CD4-positive, alpha-beta T cell treated with Interferon alpha-2 for 1 hour (primary cell): ENCODE measurements at places on chromosomes 2 and 18.

- no peak for DNase-seq
These were observed 138.8 kb downstream of the TRIB2 start for GRCh38 chr2:12855508-12855907.

- peak; percentile 47 for DNase-seq
These were observed 212.6 kb downstream of the TNS1 start for GRCh38 chr2:217790195-217790594.

GRCh38 chr2:113840518-113840917 lies 49.4 kb upstream of the ACTR3 start:
- DNase-seq = no peak

DNA sequence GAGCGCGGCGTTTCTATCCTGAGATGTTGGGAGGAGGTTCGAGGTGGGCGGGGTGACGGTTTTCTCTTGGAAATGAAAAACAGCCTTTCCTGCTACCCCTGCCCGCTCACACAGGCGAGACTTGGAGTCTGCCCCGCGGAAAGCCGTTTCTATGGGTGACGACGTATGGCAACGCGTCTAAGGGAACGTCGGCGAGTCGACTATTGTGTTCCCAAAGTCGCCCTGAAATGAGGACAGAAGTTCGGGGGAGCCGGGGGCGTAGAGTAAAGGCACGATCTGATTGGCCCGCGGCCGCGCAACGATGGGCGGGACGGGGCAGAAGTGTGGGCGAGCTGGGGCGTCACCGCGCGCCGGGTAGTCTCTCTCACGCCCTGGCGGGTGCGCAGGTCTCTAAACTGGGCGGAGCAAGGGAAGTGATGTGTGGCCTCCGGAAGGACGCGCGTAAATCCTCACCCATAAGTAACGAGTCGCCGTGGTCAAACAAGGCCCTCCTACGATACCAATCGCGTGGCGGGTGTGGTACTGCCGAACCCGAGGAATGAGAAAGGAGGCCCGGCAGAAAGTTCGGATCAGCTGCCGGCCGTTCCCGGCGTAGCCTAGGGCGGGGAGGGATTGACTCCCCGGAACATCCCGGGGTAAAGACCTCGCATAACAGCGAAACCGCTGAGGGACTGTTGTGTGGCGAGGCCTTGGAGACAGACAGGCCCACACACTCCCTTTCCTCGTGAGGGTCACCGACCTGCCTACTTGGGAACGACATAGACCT lies 89.6 kb downstream of the FAM161A start:
- peak; percentile 98 for DNase-seq

DNA sequence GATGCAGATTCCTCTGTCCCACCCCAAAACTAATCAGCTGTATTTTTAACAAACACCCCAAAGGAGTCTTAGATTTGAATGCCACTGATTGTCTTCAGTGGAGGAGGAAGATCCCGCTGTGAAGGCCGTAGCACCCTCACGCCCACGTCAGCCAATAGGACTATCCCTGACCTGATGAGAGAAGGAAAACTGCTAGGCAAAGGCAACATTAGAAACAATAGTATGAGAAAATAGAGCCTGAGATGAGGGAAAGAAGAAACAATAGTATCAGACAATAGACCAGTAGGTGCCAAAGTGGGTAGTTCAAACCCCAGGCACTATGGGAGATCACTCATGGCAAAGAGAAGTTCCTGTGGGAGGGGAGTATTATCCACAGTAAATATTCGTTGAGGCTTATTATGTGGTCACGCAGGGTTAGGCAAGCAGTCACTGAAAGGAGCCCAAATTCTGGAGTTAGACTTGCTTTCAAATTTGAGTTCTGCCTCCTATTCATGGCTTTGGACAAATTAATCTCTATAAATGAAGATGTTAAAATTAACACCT lies 2.8 kb downstream of the PCBP1 start:
- no peak for DNase-seq

DNA sequence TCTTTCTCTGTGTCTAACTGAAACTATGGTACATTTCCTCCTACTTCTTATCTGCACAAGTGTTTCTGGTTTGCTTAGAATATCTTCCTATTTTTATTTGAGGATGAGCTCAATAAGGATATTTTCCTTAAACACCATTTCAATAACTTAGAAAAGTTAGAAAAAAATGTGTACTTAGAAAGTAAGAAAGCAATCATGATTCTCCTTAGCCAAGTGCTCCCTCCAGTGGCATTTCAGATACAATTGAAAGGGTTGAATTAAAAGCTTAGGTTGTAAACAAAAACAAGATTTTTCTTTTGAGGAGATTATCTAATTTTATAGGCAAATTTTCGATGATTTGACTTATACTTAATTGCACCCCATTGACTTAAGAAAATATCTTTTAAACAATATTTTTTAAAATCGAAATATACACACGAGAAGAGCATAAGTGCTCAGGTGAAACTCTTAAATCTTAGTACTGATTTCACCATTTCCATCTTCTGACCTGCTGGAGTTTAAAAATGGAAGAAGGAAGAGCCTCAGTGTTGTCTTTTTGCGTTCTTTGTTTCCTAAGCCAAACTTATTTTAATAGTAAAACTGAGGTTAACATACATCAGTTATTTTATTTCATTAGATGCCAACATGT lies 26.9 kb downstream of the C18orf63 start:
- DNase-seq = peak; percentile 56

GRCh38 chr2:27522400-27522945 lies 25.8 kb downstream of the GCKR start:
- no peak for DNase-seq

GRCh38 chr2:21041943-21042707 lies 1.7 kb downstream of the APOB start:
- no peak for DNase-seq

DNA sequence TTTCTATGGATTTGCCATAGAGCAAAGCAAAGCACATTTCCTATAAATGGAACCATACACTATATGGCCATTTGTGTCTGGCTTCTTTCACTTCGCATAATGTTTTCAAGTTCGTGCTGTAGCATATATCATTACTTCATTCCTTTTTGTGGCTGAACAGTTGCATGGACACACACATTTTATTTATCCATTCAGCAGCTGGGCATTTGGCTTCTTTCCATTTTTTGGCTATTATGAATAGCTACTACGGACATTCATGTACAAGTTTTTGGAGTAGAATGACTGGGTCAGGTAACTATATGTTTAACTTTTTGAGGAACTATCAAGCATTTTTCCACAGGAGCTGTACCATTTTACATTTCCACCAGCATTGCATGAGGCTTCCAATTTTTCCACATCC lies 10.7 kb upstream of the SELENOI start:
- no peak for DNase-seq

GRCh38 chr2:151766437-151767153 lies 32.3 kb upstream of the NEB start:
- no peak for DNase-seq

GRCh38 chr2:156115338-156115737 lies 217.2 kb downstream of the NR4A2 start:
- no peak for DNase-seq

GRCh38 chr2:148814143-148814859 lies 60.7 kb upstream of the KIF5C start:
- DNase-seq = no peak

DNA sequence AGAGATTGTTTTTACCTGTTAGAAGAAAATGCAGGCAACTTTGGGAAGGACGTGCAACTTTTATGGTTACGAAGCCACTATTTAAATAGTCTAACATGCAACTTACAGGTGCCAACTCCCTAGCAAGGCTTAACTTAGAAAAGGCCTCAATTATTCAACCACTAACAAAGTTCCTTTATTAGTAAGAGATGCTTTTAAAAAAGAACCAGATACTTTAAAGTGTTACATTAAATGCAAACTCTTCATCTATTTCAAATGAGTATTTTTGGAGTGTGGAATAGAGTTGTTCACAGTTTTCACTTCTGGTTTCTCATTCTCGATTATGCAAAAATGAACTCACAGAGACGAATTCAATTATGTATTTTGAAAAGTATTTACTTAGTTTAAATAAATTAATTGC lies 51.7 kb downstream of the PELI1 start:
- DNase-seq = no peak

GRCh38 chr2:23627236-23628009 lies 242.4 kb downstream of the KLHL29 start:
- no peak for DNase-seq

DNA sequence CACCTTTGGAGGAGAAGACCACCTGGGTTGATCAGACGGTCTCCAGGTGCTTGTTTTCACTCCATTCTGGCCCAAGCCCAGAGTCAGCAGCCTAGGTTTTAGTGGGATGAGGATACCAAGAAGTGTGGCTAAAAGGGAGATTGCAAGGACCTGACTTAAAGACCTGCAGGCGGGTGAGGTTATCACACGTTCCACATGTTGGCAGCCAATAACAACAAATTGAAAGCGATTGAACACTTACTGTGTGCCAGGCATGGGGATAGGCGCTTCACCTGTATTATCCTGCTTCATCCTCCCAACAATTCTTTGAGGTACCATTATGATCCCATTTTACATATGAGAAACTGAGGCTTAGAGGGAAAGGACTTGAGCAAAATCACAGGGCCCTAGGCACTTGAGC lies 5.0 kb downstream of the ARL4C start:
- peak; percentile 70 for DNase-seq

DNA sequence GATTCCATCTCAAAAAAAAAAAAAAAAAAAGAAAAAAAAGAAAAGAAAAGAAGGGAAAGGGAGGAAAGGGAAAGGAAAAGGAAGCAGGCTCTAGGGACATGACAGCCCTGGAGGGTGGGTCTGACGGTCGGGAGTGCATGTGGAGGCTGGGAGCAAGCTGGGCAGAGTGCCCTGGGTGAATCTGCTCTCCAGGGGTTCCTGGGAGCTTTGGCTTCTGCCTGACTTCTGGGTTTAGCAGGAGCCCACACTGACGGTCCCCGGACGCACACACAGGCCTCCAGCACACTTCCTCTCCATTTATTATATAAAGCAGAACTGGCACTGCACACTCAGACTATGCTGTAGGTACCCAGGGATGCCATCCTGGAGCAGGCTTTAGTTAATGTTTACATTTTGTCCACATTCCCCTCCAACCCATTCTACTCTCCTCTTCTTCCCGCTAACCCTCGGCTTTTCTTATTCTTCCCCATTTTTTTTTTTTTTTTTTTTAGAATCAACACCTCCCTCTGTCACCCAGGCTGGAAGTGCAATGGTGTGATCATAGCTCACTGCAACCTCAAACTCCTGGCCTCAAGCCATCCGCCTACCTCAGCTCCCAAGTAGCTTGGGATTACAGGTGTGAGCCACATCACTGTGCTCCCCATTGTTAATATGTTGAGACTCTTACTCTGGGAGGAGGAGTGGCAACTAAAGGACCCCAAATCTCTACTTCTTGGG lies 151.1 kb upstream of the SLC1A4 start:
- peak; percentile 31 for DNase-seq

GRCh38 chr18:28018351-28018750 lies 158.6 kb downstream of the CDH2 start:
- DNase-seq = no peak

DNA sequence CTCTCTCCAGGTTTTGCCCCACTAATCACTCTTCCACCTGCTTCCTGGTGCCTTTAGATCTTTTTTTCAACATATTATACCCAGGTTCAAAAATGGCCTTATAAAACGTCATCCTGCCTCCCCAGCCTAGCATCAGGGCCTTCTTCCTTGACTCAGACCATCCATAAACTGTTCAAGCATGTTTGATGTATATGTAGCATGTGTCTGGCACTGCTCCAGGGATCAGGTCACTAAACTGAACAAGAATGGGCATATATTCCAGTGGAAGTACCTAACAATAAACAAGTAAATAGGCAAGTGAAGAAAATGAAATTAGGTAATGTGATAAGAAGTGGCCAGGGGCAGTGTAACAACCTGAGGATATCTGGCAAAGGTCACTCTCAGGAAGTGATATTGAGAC lies 141.2 kb downstream of the TRIB2 start:
- DNase-seq = no peak

DNA sequence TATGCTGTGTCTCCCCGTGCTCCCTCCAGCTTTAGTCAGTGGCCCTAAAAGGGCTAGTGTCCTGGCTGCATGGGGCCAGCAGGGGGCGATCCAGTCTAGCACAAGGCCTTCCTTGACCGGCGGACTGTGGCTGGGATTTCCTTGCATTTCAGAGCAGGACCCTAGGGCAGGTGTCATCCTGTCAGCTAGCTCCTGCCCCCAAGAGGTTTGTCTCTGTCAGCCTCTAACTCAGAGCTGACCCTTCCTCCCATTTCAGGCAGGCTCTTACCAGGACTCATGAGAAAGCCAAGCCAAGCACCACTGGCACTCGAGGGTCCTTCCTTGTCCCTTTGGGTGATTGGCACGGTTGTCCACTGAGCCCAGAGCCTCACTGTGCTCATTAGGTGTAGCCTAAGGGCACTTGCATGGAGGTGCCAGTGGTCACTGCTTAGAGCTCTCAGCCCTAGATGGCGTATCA lies 140.3 kb downstream of the RPIA start:
- peak; percentile 20 for DNase-seq

DNA sequence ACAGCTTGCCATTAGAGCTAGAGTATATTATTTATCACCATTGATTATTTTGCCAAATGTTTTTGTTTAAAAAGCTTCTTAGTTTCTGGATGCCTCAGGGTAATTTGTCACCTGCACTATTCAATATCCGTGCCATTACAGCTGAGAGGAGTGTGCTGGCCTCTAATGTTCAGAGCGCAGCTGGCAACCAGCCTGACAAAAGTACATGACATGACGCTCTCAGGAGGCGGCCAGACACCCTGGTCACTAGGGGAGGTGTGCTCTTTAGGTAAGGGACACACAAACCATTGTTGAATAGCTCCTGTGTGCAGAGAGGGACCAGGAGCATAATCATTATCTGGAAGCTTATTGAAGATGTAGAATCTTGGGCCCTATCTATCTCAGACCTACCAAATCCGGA lies 20.3 kb downstream of the LIMS1 start:
- no peak for DNase-seq

DNA sequence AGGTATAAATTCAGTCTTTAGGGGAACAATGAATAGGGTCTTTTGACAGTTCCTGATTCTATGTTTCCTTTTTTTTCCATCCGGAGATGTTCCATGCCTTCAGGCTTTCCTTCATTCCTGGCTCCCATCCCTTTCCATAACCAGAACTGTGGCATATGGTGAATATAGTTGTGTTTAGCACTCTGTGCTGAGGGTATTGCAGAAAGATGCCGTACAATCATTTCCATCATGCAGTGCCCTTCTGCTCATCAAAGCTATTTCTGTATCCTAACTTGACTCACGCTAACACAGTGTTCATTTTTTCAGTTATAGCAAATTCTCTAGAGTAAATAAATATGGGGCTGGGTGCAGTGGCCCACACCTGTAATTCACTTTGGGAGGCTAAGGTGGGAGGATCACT lies 131.9 kb upstream of the EML6 start:
- DNase-seq = no peak

DNA sequence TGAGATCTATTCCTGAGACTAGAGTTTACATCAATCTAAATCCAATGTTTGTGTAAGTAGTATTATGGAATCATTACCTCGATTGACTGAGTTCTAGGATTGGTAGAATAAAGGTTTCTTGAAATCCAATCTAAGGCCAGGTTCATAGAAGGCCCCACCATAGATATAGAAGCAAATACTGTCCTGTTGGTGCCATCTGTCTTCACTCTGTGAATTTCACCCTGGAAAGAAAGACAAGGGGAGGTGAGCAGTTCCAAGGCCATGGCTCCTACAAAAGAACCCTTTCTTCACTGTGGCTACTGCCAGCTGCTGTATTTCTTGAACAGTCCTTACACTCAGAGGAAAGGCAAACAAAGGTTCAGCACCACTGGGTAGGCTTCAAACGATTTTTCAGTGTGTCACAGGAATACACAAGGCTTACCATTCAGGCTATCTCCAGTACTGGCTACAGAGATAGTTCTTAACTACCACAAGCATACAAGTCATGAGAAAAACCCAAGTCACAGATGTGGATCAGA lies 137.0 kb downstream of the LRP2 start:
- no peak for DNase-seq

- no peak for DNase-seq
These were observed 29.4 kb upstream of the ASB1 start for GRCh38 chr2:238397356-238397755.
